ENCODE measurements at places on chromosomes 12 and 14.
A peak's percentile ranks its signal among the peaks of the same experiment; 100 is the strongest.

- DNase-seq, result no peak
Observed at GRCh38 chr14:100223332-100224201, 15.4 kb upstream of the YY1 start.

DNA sequence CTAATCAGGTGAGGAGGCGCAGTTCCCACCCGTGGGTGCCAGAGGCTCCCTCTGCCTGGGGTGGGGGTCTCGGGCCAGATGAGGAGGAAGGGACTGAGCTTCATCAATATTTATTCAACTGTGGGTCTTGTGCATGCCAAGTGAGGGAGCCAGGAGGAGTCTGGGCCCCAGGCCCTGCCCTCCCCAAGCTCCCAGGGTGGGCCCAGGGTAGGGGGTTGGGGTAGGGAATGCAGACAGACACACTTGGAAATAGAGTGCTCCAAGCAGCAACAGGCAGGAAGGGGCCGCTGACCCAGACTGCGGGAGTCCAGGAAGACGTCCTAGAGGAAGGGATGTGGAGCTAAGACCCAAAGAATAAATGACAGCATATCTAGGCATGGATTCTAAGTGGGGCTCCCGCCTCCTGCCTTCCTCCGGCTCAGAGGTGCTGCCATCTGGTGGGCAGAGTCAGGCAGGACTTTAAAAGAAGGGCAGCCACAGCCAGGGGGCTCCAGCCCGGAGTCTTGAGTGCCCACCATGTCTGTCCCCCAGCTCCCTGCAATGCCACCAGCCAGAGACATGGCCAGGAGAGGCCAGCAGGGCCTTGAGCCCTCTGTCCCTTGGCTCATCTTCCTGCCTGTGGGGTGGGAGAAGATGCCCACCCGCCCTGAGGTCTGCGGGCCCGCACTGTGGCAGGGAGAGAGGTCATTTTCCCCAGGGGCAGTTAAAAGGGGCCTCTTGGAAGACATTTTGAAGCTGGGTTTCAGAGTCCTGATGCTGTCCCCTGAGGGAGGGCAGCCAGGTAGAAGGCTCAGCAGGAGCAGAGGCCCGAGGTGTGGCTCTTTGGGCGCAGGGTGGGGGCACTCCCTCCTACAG lies 70.1 kb downstream of the PHETA1 start:
- DNase-seq, result peak; percentile 33

DNA sequence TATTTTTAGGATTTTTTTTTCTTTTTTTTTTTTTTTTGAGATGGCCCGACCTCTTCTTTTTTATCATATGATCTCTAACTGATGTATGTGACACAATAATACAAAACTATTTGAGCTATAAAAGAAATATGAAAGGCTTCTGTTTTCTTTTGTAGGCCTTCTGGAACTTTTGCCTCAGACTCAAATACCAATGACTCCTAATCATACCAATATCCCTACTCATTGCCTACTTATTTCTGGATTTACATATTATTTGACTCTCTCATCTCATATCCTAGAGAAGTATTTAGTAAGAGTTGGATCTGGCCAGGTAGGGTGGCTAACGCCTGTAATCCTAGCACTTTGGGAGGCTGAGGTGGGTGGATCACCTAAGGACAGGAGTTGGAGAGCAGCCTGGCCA lies 12.7 kb upstream of the WDR89 start:
- DNase-seq, result no peak

- no peak for DNase-seq
Observed at GRCh38 chr14:102751088-102751487, 26.2 kb upstream of the TRAF3 start.

DNA sequence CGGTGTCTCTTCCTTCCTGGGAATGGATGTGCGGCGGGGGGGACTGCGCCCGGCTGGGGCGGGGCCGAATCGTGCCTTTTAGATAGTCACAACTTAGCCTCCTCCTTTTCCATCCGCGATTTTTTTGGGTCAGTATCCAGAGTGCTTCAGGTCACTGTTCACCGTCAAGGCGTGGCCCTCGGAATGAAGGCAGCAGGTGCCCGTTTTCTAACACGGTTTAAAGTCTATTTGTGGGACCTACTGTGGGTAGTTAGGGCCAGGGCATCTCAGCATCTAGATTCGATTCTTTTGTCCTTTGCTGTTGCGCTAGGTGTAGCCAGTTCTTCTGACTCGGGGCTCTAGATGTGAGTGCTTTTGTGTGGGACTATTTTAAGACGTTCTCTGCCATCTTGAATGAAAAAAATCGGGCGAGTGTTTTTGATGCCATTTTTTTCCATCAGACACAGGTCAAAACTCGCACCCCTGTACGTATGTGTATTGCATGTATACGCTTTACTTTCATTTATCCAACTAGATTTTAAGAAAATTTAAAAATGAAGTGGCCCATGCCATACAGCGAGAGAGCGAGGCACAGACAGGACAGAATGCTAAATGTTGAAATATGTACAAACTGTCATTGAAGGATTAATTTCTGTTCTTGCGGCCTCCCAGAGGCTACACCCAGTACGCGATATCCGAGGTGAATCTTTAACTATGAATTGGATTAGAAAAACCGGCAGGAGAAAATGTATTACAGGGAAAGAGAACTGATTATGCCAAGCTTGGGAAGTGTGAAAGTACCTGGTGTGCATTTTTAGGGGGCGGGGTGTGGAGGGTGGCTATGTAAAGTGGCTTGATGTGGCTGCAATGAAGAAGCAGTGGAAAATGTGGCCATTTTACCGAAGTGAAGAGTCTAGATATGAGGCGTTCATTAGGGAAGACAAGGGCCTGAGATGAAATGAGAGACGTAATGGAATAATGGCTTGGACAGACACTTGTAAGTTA lies 835 bp downstream of the VEZT start:
- DNase-seq, result no peak

- DNase-seq, result peak; percentile 99
Observed at GRCh38 chr12:48157018-48157888, at the start of gene ASB8. Gene ASB8, minus strand, starts transcription at chr12:48157515. Its CDS starts 4,019 bp downstream, at chr12:48153496.

- DNase-seq, result no peak
Observed at GRCh38 chr12:129409281-129409680, 494.5 kb downstream of the TMEM132D start.

DNA sequence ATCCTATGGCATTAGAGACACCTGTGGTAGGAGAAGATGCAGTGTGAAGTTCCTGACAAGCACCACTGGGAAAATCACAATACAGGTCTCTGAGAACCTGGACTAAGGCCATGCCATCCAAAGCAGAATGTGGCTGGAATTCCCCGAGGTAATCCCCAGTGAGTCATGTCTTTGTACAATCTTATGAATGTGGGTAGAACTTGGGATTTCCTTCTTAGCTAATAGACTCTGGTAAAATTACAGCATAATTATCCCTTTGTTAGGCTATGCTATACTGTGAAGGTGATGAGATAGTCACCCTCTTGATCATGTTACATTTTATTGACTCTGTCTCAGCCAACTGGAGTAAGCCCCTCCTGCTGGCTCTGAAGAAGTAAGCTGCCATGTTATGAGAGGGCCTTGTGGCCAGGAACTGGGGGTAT lies 224.3 kb upstream of the DCN start:
- DNase-seq, result no peak
